Right renal pelvis (tissue), 4 donors: ENCODE measurements at places on chromosomes 7 and 10. TPM values are rescaled to one million over a fixed set of nuclear protein-coding genes. Genes with fewer than 3 reads are reported as not detected.

Gene PMS2
- polyA plus RNA-seq, result 23.3 TPM

DNA sequence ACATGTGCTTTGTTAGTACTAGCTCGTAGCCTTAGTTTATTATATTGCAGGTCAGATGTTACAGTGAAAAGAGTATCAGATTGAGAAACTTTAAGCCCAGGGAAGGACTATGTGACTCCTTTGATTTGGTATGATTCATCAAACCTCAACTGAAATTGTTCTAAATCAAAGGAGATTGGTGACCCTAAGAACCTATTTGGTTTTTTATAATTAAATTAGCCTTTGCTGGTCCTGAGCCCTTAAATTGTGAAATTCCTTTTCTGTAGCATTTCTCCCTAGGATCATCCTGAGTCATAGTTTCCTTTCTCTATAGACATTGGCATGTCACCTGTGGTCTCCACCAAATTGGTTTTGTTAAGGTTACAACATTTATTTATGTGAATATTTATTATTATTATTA is 89.7 kb downstream of the POLR1F start:
- no peak for DNase-seq

Gene MARVELD1
- 48.2 TPM for polyA plus RNA-seq

Gene ATOH7
- polyA plus RNA-seq, result 1.4 TPM

GRCh38 chr7:155669717-155670505 is 25.4 kb downstream of the RBM33 start:
- no peak for DNase-seq

- DNase-seq, result no peak
Observed at GRCh38 chr10:43125274-43125845, 12.9 kb upstream of the CSGALNACT2 start.

Gene ZNF488
- polyA plus RNA-seq, result 7.8 TPM

DNA sequence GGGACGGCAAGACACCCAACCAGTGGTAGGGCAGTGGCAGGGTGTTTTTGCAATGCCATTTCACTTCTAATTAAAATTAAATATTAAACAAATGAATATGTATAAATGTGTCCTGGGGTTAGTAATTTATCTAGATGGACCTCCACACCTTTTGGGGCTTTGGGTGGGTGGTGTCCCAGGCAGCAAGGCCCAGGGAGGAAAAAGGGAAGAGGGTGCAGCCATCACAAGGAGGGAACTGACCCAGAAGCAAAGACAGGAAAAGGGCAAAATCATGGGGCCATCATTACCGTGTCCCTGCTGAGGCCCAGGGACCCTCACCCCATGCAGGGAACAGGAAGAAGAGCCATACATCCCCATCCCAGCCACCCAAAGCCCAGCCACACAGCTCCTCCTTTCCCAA is 204.6 kb downstream of the GRID1 start:
- no peak for DNase-seq

GRCh38 chr7:121062671-121063279 is 74.3 kb downstream of the CPED1 start:
- DNase-seq, result no peak

Gene TMEM236
- polyA plus RNA-seq, result 0.14 TPM

Gene FZD8
- polyA plus RNA-seq, result 16.4 TPM

GRCh38 chr10:12980102-12980661 is 21.3 kb downstream of the CCDC3 start:
- DNase-seq, result no peak

GRCh38 chr7:51428217-51428887 is 111.7 kb upstream of the COBL start:
- DNase-seq, result no peak

Gene AVPI1
- polyA plus RNA-seq, result 4.5 TPM

DNA sequence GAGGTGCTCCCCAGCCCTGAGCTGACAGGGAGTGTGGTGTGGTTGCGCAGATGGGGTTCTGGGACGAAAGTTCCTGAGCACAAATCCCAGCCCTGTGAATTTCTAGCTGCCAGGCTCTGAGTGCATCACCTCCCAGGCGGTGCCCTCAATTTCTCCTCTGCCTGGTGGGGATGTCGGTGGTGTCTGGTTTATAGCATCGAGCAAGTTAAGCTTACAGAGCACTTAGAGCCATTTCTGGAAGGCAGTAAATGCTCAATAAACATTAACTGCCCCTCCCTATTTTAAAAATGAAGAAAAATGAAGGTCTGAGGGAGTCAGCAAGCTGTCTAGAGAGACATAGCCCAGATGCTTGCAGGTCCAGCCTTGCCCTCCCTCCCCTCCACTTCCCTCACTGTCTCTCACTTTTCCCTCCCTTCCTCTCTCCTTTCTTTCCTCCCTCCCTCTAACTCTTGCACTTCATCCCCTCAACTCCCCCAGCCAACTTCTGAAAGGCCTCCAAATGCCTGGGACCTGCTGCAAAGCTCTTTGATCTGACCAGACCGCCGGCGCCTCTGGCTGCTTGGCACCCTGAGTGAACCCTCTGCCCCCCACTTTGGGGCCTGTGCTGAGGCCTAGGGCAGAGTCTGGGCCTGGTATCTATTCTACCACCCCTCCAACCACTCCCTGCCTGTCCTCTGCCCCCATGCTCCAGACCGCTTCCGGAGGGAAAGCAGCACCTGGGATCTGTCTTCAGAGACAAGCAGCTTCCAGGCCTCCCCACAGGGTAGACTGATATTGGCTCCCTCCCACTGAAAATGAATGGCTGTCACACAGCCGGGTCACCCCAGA is 438.3 kb downstream of the RPS24 start:
- peak; percentile 55 for DNase-seq

DNA sequence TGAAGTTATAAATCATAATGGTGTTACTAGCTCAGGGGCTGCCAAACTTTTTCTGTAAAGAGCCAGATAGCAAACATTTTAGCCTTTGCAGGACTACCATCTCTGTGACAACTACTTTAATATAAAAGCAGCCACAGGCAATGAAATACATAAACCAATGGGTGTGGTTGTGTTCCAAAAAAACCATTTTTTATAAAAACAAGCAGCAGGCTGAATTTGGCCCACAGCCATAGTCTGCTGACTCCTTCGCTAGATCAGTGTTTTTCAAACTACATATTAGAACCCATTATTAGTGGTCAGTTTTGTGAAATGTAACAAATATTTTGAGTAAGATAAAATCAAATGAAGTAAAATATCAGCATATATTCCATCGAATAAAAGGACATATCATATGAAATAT is 13.6 kb downstream of the GNG11 start:
- no peak for DNase-seq

DNA sequence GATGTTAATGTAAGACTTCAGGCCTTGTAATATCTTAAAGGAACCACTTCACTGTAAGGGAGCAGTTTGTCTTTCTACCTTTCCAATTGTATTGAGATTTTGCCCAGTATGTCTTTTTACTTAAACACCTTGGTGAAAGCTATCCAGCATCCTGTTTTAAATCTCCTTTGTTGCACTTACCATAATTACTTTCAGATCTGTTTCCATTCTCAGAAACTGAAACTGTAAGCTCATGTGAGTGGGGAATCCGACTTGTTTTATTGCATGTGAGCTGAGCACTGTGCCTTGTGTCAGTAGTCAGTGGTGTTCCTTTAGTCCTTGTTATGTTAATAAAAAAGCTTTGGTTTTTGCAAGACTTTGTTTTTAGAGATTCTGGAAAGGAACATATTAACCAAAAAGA is 42.2 kb downstream of the BMPR1A start:
- no peak for DNase-seq

- no peak for DNase-seq
Observed at GRCh38 chr7:158061884-158062656, 525.6 kb downstream of the PTPRN2 start.

GRCh38 chr7:35418716-35419390 is 165.0 kb upstream of the TBX20 start:
- DNase-seq, result no peak

GRCh38 chr7:114508086-114508485 is 93.5 kb downstream of the FOXP2 start:
- no peak for DNase-seq

GRCh38 chr7:102890292-102890970 is 22.4 kb upstream of the LRRC17 start:
- no peak for DNase-seq

- no peak for DNase-seq
Observed at GRCh38 chr7:1418505-1419309, 40.6 kb downstream of the MICALL2 start.

DNA sequence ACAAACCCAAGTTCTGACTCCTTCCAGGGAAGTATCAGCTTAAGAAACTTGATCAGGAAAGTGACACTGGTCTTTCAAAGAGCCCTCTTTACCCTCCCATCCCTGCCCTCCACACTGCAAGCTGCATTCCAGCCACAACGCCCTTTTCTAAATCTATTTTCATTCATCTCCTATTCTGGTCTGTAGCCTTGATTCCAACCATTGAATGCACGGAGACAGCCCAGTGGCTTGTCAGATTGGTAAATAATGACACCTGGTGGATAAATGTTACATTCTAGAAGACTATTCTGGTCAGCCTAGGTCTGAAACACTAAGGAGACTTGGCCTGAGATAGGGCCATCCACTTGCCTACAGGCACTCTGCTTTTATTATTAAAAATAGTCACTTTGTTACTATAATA is 20.9 kb downstream of the MORN4 start:
- no peak for DNase-seq

DNA sequence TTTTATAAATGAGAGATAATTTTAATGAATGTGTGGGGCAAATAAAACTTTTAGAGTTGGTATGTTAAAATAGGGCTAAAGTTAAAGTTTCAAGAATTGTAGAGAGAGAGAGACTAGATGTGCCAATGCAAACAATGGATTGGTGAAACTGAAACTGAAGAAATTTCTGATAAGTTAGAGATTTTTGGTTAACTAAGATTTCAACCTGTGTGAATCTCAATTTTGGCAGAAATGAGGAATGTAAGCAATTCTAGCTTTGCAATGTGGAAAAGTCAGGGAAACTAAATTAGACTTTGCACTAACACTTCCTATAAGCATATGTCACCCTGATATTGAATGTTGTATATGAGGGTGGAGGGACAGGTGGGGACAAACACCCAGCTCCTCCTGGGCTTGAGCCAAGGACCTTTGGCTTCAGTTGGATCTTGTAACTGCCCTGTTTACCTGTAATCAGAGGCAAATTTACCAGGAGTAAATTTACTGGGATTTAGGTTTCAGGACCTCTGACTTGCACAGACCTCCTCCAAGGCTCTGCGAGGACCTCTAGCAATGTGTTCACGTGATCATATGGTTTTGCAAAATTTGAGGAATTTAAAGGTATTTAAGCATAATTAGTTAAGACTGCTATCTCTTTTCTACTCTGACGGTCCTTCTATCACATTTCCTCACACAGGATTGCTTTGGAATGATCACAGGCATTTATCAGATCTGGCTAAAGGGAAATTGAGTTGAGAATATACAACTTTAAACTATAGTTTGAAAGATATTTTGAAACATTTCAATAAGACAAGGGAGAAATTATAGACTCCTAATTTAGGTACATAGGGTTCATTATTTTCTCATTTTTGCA is 33.1 kb upstream of the RPA3 start:
- no peak for DNase-seq

DNA sequence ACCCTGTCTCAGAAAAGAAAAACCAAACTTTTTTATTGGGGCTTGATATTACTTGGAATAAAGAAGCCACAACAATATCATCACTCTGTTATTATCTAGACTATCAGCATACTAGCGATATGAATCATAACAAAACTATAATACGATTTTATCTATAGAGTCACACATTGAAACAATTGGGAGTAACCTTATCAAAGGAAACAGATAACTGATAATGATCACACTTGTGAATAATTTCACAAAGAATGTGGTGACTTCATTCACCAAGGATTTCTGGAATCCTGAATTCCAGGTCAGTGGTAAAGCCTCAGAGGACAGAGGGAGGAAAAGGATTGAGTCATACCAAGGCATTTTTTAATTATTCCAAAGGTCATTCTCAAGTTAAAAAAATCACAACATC is 32.1 kb upstream of the NMT2 start:
- no peak for DNase-seq

Gene SEPTIN14
- 0.46 TPM for polyA plus RNA-seq

Gene CPA4
- polyA plus RNA-seq, result 0.29 TPM

Gene COBL
- polyA plus RNA-seq, result 17.4 TPM
